ENCODE measurements at places on chromosomes 1 and 21. TPM values are rescaled to one million over a fixed set of nuclear protein-coding genes. Genes with fewer than 3 reads are reported as not detected.

The GPR25 gene
- not detected for total RNA-seq

The FCRL6 gene
- not detected for total RNA-seq

DNA sequence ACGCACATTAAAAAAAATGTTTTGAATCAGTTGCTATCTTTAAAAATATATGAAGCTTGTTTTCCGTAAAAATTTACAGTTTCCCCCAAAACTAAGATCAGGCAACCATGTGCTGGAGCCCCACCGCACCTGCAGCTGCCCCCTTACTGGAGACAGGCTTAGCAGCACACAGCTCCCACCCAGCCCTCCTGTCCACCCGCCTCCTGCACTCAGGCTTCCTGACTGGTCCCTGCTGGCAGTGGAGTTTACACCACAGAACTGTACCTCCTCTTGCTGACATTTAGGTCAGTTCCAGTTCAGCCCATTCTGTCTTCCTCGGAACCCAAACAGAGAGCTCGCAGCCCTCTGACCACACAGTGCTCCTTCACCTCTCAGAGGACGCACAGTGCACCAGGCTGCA is 2.1 kb downstream of the GPR161 start:
- no peak for DNase-seq

GRCh38 chr1:231776010-231776756 is 149.6 kb downstream of the DISC1 start:
- no peak for DNase-seq

DNA sequence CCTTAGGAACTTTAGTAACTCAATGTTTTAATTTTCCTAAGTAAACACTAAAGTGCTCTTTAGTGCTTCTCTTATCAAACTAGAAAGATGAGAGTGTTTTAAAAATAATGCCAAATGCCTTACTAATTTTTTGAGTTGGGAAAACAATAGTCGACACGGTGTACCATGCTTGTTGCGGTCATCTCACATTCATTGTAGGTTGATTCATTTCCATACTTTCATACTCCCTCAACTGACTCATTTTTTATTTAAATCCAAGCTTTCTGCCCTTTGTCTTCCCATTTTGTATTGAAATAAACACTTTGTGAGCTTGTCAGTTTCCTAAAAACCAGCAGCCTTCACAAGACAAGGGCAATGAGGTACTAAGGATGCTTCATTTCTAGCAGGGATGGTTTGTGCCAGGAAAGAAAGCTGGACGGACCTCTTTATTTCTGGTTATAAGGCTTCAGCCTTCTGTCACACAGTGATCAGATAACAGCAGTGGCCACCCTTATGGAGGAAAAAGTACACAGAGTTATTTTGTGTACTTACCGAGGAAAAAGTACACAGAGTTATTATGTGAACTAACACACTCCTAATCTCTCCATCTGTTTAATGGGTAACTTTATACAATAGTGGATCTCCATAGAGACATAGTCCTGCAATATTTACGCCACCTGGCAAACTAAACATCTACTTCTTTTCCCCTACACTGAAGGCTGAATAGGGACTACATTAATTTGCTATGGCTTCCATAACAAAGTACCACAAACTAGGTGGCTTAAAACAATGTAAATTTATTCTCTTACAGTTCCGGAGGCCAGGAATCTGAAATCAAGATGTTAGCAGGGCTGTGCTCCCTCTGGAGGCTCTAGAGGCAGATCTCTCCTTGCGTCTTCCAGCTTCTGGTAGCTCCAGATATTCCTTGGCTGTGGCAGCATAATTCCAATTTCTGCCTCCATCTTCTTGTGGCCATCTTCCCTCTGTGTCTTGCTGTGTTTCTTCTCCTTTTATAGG is 13.0 kb upstream of the CCDC190 start:
- no peak for DNase-seq

DNA sequence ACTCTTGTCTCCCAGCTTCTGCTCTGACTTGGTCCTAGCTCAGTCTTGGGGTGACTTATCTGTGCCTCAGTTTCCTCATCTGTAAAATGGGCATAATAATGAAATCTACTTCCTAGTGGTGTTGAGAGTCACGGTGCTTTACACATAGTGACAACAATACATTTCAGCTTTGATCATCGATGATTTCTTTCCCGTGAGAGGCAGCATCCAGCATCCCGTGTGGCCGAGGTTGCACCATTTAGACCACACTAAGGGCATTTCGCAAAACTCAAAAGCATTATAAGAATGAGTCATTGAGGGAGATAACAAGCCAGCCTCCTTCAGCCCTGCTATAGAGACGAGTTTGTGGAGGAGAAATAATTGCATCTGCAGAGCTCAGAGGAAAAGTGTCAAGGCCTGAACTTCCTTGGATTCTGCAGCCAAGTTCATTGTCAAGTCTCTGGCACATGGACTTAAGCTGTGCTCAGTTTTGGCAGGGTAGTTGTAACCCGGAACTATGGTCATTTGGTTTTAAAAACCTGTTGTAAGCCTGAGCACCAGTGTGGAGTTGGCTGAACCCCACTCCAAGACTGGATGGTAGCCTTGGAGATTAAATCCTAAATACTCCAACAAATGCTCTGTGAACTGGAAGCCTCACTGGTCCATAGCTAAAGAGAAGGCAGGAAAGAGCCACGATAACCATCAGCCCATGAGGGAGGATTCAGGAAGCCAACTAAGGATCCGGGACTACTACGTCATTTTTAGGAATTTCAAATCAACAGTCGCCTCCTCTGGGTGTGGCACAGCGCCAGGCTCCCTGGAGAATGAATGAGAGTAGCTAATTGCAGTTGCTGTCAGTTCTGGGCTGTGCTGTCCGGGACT is 64.2 kb downstream of the TCP10L start:
- no peak for DNase-seq

GRCh38 chr1:3570066-3570986 is 41.0 kb downstream of the MEGF6 start:
- DNase-seq: no peak

DNA sequence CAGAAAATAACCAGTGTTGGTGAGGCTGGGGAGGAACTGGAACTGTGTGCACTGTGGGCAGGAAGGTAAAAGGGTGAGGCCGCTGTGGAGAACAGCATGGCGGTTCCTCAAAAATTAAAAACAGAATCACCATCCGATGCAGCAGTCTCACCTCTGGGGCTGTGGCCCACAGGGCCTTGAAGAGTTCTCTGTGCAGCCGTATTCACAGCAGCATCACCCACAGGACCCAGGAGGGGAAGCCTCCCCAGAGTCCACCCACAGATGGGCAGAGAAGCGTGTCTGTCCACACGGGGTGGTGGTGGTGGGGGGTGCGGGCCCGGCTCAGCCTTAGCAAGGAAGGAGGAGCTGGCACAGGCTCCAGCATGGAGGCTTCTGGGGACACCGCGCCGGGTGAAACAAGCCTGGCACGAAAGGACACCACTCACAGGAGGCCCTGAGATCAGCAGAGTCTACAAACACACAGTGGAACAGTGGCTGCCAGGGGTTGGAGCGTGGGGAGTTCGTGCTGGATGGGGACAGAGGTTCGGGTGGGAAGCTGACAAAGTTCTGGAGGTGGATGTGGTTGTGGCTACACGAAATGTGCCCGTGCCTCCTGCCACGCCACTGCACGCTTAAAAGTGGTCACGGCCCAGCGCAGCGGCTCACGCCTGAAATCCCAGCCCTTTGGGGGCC is 11.5 kb downstream of the MORN1 start:
- no peak for DNase-seq

All from progenitor cell of endocrine pancreas (in vitro differentiated cells).